ENCODE measurements at places on chromosomes 6 and 20.

GRCh38 chr6:68572975-68573374 is 62.1 kb upstream of the ADGRB3 start:
- no peak for DNase-seq
- no peak overlapping the region for H3K4me3 ChIP-seq
- H3K27ac ChIP-seq, result no peak overlapping the region
- no peaks in the 10 kb centered on the region for H3K36me3 ChIP-seq
- peaks cover 18% of the 10 kb centered on the region for H3K27me3 ChIP-seq

GRCh38 chr6:28838289-28838633 is 85.5 kb downstream of the TRIM27 start:
- H3K36me3 ChIP-seq, result no peaks in the 10 kb centered on the region
- peaks cover 13% of the 10 kb centered on the region for H3K4me1 ChIP-seq
- no peak for DNase-seq
- H3K27me3 ChIP-seq, result peaks cover 17% of the 10 kb centered on the region
- peak overlapping the region; percentile 94 for H3K27ac ChIP-seq

- no peak for DNase-seq
- peak overlapping the region; percentile 96 for H3K27ac ChIP-seq
- H3K4me1 ChIP-seq, result peaks cover 37% of the 10 kb centered on the region
- no peaks in the 10 kb centered on the region for H3K27me3 ChIP-seq
Observed at GRCh38 chr6:158648682-158649131, 1.1 kb upstream of the SYTL3 start.

GRCh38 chr6:140670021-140670420 is 1295.6 kb upstream of the CITED2 start:
- no peak overlapping the region for H3K4me3 ChIP-seq
- H3K27me3 ChIP-seq, result no peaks in the 10 kb centered on the region
- no peak for DNase-seq
- no peaks in the 10 kb centered on the region for H3K36me3 ChIP-seq
- H3K4me1 ChIP-seq, result peaks cover 8% of the 10 kb centered on the region
- no peak overlapping the region for H3K27ac ChIP-seq

Measured in chondrocyte (in vitro differentiated cells).